ENCODE measurements at places on chromosomes 7 and 10.

DNA sequence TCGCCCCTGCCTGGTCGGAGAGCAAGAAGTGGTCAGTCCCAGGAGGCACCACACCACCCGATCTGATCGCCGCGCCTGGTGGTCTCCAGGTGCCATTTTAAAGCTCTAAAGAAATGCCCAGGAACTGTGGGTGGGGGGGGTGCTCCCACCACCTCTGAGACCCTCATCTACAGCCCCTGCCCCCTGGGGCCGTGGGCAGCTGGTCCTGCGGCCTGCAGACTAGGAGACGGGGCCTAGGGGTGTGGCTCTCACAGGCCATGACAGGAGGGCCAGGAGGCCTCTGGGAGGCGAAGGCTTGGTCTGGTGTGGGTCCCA lies 55.8 kb upstream of the TNRC18 start:
- DNase-seq, result no peak

DNA sequence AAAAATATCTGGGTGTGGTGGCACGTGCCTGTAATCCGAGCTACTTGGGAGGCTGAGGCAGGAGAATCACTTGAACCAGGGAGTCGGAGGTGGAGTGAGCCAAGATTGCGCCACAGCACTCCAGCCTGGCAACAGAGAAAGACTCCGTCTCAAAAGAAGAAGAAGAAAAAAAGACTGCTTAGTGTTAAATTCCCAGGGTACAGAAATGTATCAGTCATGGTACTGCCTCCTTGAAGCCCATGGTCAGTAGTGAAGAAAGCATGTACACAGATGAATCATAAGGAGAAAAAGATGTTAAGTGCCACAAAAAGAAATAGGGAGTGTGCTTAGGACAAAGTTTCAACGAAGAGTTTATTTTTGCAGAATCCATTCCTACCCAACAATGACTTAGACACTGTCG lies 62.5 kb upstream of the KMT2E start:
- DNase-seq, result no peak

DNA sequence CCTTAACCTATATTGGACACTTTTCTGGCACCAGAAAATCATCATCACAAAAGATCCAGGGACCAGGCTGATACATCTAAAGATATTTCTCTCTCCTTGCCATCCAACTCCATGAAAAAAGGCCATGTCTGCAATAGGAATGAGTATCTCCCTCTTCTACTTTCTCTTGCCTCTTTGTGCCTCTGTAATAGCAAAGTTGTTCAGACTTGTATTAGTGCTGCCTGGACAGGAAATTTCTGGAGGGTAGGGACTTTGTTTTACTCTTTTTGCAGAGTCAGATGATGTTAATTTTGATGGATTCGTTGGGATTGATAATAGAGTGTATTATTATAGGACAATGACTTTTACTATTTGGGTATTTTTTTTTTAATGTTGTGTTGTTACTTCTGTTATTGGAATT lies 376.3 kb downstream of the INHBA start:
- no peak for DNase-seq

DNA sequence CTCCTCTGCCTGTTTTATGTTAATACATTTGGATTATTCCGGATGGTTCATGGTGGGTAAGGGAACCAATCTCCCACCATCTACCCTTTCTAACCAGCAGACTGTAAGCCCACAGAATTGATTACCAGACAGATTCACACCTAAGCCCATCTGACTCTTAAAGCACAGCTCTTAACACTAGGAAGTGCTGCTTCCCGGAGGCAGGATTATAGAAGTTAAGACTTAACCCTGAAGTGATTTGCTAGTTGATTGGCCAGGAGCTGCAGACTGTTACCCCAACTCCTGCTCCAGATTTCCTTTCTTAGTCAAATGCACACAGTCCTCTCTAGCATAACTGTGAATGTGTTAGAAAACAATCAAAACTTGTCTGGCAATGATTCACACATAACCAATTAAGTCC lies 221.7 kb downstream of the CDK14 start:
- no peak for DNase-seq

DNA sequence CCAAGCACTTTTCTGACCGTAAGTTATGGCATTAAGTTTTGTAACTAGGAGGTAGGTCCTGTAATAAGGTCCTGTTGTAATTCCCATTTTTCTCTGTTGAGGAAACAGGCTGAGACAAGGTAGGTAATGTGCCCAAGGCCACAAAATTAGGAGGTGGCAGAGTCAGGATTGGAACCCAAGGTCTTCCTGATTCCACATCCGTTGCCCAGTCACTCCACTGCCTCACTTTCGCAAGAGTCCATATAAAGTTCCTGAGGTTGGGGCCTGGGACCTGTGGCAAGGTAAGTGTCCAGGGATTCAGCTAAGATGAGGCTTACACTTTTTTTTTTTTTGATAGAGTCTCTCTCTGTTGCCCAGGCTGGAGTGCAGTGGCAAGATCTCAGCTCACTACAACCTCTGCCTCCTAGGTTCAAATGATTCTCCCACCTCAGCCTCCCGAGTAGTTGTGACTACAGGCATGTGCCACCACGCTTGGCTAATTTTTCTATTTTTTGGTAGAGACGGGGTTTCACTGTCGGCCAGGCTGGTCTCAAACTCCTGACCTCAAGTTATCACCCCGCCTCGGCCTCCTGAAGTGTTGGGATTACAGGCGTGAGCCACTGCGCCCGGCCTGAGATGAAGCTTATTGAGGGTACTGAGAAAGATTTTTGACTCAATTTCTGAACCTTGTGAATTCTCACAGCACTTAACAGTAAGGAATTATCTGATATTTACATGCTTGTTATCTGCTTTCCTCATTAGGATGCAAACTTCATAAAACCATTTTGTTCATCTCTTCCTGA lies 20.3 kb upstream of the GNA12 start:
- no peak for DNase-seq

DNA sequence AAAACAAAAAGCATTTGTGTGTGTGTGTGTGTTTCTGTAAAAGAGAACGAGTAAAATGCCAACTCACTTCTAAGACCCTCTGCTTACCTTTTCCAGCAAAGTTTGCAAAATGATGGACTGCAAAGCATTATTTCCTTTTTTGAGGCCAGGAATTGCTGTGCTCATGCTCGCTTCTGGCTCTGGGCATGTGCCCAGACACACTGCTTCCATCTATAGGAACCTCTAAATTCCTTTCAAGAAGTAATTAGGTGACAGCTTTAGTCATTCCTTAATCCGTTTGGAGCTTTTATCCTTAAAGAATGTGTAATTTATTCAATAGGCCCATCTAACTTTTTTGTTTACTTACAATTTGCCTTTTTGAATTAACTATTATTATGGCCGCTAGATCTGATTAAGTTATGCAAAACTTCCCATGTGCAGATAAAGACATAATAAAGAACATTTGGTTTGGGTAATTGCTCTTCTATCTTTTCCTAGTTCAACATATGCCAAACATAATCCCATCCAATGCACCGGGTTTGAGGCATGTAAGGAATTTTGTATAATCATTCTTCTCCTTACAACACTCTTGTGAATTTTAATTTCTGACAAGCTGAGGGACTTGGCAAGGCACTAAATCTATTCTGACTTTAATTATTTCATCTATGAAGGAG lies 34.7 kb downstream of the A1CF start:
- DNase-seq, result no peak

DNA sequence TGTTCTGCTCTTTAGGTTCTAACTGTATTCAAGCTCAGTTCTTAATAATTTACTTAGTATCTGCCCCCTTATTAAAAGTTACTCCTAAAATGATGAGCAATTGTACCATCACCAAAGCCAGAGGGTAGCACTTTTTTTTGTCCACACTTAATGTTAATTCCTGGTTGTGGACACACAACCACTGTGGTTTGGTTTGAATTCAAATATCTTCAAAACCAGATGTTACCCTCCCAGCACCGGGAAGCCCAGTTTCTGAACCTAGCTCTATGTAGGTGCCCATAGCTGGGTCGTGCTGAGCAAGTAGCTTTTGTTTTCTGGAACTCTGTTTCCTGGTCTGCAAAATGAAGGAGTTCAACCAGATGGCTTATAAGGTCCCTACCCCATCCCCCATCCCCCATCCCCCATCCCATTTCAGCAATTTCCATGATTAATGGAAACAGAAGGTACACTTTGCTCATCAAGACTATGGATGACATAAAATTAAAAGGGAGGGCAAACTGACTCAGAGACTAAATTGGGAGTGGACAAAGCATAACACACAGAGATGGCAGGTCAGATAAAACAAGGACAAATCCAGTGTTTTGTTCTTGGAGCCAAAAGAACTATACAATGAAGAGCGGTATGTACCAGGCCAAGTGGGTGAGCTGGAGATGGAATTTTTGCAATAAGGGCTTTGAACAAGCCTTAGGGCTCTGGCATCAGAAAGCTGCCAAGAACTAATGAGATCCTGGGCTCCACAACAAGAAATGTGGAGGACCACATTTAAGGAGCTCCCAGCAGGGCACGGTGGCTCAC lies 56.7 kb downstream of the DLG5 start:
- no peak for DNase-seq

GRCh38 chr7:149432121-149432691 lies 28.7 kb downstream of the ZNF777 start:
- DNase-seq, result no peak

Measured in stimulated activated CD8-positive, alpha-beta memory T cell treated with anti-CD3 and anti-CD28 coated beads, Interleukin-4, amount 100 ng/mL, for 1 hour (primary cell).